IPS DF 6.9 (cell line): ENCODE measurements at places on chromosomes 16 and 17.

DNA sequence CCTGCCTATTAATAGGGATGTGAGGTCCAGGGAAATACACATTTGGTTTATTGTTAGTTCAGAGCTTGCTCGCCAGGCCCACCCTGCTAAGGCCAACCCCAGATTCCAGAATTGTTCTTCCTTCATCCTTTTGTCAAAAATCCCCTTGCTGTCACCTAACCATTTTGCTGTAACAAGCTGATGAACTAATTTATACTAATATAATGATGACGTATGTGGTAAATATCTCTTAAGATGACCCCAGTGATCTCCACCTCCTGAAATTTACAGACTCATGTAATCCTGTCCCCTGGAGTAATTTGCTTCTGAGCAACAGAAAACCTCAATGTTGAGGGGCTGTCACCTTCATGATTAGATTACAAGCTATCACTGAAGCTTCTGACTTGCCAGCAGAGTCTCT lies 236.3 kb upstream of the N4BP1 start:
- no peak for DNase-seq

DNA sequence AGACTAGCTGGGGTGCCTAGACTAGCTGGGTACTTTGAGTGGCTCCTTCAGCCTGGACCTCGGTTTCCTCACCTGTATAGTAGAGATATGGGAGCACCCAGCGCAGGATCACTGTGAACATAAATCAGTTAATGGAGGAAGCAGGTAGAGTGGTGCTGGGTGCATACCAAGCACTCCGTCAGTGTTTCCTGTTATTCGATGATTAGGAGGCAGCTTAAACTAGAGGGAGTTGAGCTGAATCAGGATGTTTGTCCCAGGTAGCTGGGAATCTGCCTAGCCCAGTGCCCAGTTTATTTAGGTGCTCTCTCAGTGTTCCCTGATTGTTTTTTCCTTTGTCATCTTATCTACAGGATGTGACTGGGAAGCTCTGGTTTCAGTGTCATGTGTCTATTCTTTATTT lies 8.4 kb upstream of the TMEM235 start:
- no peak for DNase-seq

- peak; percentile 93 for DNase-seq
Observed at GRCh38 chr17:48636177-48637018, 10.2 kb upstream of the HOXB9 start.

GRCh38 chr17:17779015-17779611 lies 57.7 kb downstream of the SREBF1 start:
- DNase-seq = no peak

GRCh38 chr17:51060396-51060795 lies 60.3 kb downstream of the SPAG9 start:
- no peak for DNase-seq

DNA sequence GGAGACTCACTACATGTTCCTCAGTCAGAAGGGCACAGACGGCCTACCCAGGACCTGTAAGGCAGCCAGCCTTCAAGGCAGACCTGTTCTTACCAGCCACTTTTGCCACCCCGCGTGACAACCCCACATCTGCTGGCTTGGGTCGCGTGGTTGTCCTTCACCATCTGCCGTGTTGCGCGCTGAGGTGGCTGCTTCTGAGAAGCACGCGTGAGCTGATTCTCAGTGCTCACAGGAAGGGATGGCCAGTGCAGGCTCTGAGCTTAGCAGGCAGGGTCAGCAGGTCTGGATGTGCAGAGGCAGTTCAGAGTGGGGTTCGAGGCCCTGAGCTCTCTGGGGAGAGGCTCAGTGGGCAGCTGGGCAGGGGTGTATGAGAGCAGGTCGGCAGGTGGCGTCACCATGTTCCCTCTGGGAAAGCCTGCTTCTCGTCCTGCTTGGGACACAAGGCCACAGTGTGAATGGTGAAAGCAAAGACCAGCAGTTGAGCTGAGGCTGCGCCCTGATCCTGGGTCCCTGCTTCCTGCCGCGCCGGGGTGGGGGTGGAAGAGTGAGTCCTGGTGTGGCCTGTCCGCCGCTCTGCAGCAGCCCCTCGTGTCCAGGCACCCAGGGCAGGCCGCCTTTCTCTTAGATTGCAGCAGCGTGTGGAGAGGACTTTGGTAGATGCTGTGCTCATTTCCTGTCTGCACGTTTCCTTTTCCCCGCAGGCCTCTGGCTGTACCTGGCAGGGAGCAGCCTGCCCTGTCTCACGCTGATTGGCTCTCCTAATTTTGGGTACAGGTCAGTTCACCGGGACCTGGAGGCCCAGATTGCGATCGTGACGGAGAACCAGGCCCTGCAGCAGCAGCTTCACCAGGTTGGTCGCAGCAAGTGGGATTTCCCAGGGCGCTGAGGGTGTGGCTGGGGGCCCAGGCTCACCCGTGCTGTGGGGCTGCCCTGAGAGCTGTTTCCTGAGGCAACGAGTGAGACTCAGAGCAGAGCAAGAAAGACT lies 36.0 kb downstream of the PGS1 start:
- DNase-seq = no peak

- no peak for DNase-seq
Observed at GRCh38 chr16:66894948-66895688, 14.8 kb downstream of the PDP2 start.

DNA sequence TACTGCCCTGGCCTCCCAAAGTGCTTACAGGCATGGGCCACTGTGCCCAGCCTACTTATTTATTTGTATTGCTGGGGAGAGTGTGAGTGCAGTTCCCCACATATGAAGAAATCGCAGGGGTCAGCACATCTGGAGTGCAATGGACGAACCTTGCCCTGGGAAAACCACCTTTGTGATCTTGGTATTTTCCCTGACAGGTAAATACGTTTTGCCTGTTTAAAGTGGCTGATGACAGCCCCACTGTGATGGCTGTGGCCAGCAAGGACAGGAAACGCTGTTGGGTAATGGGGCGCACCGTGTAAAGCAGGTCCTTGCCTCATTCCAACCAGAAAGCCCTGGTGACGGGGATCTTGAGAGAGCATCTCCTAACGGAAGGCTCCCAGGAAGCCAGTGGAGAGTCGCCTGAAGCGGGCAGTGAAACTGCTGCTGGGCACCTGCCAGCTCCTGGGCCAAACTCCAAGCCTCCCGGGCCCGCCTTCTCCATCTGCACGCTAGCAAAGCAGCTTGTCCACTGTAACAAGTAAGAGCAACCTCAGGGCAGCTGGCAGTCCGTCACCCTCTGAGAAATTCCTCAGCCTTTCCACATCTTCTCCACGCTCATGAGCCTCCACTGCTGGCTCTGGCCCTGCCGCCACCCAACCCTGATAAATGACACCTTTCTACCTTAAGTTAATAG lies 17.5 kb downstream of the EMC8 start:
- no peak for DNase-seq

- DNase-seq = no peak
Observed at GRCh38 chr17:6356562-6356961, 78.4 kb downstream of the AIPL1 start.

DNA sequence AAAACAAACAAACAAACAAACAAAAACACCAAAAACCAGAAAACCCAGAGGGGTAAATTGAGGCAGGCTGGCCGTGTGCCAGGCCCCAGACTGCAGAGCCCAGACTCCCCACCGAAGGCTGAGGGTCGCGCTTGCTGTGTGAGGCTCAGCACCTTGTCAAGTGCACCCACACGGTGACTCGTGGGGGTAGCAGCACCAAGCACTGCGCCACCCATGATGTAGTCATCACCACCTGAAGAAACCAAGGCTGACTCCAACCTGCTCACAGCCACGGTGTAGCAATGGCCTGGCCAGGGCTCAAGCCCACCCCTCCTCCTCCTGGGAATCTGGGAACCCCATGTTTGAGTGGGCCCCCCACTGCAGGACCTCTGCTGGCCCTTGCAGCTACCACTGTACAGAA lies 11.9 kb downstream of the MCRIP1 start:
- no peak for DNase-seq
